Right renal cortex interstitium (tissue), 3 donors: ENCODE measurements at places on chromosomes 6 and 20. TPM values are rescaled to one million over a fixed set of nuclear protein-coding genes. Genes with fewer than 3 reads are reported as not detected.

Gene OPRM1
- polyA plus RNA-seq = not detected

DNA sequence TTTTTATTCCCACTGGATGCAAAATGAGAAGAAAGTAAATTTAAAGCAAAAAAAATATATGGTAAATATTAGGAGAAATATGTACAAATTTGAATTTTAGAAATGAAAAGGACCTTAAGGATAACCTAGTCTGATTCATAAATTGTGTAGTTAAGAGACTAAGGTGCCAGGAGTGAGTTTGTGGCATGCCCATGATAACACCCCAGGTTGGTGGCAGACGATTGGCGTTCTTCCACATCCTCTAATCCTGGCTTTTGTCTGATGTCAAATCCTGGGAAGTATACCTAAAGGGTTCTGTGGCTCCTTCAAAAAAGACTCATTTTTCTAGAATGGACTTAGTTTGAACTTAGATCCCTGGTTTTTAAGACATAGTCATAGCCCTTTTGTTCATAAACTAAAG is 62.2 kb downstream of the SAMD5 start:
- DNase-seq = no peak

DNA sequence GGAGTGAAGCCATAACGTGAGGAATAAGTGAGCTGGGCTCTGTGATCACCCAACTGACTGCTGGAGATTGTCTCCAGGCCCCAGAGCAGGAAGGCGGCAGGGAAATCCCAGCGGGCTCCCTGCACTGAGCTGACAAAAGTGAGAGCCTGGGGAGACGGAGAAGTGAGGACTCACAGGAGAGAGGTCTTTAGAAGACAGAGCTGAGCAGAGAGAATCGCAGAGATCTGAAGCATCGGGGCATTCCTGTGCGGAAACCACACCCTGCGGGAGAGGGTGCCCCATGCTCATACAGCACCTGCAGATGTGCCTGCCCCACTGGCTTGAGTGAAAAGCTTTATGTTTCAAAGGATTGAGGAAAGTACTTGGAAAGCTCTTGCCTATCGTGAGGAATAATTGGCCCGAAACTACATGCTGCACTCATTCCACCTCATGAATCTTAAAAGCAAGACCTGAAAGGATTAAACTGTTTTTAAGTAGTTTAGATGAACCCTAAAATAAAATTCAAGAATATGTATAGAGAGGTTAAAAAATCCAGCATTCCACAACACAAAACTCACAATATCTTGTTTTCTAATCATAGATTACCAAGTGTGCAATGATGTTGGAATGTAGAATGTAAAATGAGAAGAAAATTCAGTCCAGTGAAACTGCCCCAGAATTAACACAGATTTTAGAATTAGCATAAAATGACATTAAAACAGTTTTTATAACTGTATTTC is 17.7 kb upstream of the THBS2 start:
- no peak for DNase-seq

- DNase-seq = no peak
Measured at GRCh38 chr6:45663251-45664221, 285.8 kb upstream of the SUPT3H start.

GRCh38 chr6:148776321-148777308 is 29.8 kb downstream of the UST start:
- no peak for DNase-seq

DNA sequence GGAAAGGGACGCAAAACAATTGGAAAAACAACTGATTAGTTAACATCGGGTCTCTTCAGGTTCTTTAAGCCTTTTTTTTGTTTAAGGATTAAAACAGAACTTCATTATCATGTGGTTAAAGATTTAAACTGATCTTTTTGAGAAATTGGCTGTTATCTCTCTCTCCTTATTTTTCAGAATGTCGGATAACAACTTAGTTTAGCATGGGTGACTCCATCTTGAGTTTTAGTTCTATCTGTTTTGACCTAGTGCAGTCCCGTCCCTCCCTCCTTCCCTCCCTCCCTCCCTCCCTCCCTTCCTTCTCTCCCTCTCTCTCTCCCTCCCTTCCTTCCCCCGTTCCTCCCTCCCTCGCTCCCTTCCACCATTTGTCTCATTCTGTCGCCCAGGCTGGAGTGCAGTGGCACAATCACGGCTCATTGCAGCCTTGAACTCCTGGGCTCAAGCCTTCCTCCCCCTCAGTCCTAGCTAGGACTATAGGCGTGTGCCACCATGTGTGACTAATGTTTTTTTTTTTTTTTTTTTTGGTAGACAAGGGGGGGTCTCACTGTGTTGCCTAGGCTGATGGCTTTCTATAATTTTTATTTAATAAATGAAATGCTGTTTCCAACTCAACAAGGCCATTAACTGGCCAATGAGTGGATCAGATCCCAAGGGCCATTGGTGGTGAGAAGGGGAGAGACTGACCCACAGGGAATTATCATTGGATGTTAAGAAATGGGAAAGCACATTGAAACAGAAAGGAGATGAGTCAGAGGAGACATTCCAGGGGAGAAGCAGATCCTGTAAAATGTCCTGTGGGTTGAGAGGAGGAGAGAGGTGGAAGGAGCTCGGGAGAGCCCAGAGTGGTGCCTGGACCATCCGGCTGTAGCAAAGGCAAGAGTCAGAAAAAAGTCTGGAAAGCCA is 13.6 kb downstream of the BAK1 start:
- no peak for DNase-seq

Gene TRIM15
- polyA plus RNA-seq = 0.26 TPM
